ENCODE measurements at places on chromosomes 1 and 21.

GRCh38 chr1:17011092-17011438 lies 663 bp downstream of the ATP13A2 start:
- DNase-seq, result no peak

GRCh38 chr1:33055210-33056008 lies 18.7 kb upstream of the AK2 start:
- DNase-seq, result peak; percentile 55

DNA sequence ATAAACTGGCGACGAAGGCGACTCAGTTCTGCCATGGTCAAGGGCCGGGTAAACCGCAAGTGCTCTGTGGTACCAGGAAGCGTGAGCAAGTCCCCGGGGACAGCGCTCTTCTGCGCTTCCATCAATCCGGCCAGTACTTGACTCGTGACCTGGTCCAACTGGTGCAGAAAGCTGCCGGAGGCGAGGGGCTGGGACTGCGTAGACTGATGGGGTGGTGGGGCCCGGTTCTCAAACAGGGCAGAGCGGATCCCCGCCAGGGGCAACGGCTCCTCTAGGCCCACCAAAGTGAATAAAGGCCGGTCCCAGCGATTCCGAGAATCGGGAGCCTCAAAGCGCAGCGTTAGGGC lies 852 bp downstream of the KTI12 start:
- DNase-seq, result no peak

GRCh38 chr1:230572121-230573105 lies 69.9 kb upstream of the COG2 start:
- peak; percentile 26 for DNase-seq

- no peak for DNase-seq
Observed at GRCh38 chr1:231926340-231926739, 299.8 kb downstream of the DISC1 start.

DNA sequence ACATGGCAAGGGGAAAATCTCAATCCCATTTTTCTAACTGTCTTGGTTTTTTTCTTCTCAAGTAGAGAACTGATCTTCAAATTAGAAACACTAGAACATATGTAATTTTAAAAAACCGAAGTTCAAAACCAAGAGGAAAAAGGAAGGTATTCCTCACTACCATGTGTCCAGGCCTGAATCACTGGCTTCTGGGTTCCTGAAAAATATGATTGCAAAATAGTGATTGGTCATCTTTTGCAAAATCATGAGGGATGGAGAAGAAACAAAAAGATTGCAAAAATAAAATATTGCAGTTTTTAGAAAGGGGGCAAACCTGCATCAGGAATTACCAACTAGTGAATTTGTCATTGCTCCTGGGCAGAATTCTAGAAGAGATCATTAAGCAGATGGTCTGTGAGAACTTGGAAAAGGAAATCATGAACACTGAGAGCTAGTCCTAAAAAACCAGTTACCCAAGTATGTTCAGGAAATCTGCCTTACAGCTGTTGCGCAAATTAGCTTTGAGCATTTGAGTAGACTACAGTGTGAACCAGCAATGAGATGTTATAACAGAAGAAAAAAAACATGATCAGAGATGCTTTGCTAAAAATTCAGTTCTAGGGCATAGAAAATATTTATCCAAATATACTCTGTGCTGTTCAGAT lies 49.4 kb downstream of the SPATA46 start:
- no peak for DNase-seq

- no peak for DNase-seq
Observed at GRCh38 chr1:107250169-107250568, 109.3 kb downstream of the NTNG1 start.

DNA sequence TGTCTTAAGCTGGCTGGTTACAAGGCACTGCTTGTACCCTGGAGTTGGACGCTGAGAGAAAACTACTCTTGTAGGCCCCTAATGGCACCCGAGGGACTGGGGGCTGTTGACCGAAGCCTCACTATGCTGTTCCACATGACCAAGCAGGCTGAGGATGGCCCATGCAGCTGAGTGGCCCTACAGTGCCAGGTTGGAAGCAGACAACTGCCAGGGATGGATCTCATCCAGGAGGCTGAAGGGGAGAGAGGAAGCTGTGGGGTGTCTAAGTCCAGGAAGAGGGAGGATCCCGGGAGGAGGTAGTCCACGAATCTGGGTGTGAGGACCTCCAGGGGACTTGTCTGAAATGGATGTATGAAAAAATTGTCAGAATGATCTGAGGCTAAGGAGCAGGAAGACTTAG lies 45.8 kb downstream of the FOXD2 start:
- no peak for DNase-seq

- DNase-seq, result no peak
Observed at GRCh38 chr1:228394571-228395394, 11.9 kb downstream of the TRIM11 start.

- no peak for DNase-seq
Observed at GRCh38 chr21:26946744-26947446, 20.0 kb downstream of the ADAMTS5 start.

GRCh38 chr1:117013309-117013858 lies 11.8 kb downstream of the CD101 start:
- DNase-seq, result peak; percentile 12

- no peak for DNase-seq
Observed at GRCh38 chr1:66925944-66926343, 1.2 kb downstream of the MIER1 start.

- DNase-seq, result no peak
Observed at GRCh38 chr1:241964550-241965282, 7.1 kb downstream of the BECN2 start.

DNA sequence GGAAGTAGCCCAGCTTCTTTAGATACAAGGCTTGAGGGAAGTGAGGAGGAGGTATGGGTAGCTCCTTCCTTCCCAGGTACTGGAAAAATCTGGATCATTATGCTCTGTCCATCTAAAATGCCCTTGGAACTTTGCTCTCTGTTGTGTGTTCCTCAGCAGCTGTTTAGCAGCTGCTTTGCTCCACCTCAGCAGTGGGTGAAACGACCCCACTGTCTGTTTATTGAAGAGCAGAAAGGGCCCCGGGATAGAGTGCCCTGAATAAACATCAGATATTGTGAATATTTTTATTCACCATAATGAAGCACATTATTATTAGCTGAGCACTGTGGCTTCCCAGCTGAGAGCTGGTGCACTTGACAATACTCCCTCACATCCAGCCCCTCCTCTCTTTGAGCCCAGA lies 237.9 kb downstream of the PBX1 start:
- no peak for DNase-seq

DNA sequence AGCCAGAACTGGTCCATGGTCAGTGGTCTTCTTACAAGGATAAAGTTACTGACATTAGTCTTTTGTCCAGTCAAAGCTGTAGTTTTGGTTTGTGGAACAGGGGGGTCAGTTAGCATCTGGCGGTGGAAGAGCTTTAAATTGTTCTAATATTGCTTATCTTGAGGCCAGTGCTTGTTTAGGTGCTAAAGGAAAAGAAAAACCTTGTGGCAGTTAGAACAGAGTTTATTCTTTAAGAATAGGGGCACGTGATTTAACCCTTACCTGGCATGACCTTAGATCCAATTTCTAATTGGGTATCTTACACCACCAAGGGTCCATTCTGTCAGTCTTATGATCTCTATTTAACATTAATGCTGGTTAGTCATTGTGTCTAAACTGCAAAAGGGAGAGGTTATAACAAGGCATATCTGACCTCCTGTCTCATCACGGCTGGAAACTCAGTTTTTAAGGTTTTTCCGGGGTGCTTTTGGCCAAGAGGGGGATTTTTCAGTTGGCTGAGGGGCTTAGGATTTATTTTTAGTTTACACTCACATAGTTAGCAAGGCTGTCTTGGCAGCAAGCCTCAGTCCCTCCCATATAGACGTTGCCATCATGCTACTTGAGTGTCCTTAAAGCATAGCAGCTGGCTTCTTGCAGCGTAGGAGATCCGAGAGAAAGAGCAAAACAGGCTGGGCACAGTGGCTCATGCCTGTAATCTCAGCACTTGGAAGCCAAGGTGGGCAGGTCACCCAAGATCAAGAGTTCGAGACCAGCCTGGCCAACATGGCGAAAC lies 60.1 kb upstream of the FAM89A start:
- no peak for DNase-seq

- no peak for DNase-seq
Observed at GRCh38 chr1:202164271-202165037, 4.1 kb upstream of the PTPN7 start.

DNA sequence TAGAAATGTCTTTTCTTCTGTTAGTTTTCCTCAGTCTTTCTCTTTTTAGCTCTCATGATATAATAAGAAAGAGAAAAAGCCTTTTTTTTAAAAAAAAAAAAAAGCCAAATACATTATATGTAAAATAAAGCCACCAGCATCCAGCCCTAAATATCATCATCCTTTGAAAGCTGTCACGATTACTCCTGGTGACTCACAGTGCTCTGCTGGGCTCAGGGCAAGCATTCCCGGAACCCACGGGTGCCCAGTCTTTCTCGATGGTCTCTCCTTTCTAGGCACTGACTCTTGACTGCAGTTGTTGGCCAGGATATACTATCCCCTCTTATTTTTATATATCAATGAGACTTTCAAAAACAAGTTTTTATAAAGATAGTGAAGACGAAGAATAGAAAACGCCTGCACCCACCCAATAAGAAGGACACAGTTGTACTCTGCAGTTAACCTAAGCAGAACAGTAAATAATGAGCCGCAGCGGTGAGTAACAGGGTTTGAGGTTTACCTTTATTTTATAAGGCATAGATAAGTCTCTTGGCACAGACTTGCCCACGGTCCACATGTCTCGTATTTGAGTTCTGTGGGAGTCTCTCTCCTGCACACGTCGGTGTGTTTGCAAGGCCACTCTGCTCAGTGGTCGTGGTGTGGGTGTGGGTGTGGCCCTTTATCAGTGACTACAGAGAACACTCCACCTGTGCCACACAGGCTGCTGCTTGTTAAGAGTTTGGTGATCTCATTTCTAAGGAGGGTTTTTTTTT lies 15.7 kb upstream of the MX2 start:
- DNase-seq, result no peak

DNA sequence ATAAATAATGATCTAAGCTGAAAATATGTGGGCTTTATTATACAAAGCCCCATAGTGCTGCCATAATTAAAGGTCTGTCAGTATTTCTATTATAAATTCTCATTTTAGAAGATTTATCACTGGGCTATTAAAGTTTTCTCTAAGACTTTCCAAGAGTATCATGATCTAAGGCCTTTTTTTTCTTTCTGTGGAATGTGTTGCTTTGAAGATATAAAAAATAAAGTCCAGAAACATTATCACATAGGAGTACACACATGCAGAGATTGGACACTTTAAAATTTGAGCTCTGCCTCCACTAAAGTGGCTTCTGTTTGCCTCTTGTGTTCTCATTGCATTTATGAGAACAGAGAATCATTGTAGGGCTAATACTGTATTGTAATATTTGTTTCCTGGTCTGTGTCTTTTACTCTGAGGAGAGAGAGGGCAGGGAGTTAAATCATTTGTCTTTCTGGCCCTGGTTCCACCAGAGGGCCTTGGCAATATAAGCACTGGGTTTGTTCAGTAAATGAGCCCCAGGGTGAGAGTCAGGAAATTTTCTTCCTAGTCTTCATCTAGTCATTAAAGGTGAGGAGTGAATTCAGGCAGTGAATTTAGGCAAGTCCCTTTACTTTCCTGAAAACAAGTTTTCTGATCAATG lies 70.2 kb downstream of the NFIA start:
- DNase-seq, result no peak

GRCh38 chr1:84402060-84402459 lies 3.8 kb downstream of the DNASE2B start:
- no peak for DNase-seq

DNA sequence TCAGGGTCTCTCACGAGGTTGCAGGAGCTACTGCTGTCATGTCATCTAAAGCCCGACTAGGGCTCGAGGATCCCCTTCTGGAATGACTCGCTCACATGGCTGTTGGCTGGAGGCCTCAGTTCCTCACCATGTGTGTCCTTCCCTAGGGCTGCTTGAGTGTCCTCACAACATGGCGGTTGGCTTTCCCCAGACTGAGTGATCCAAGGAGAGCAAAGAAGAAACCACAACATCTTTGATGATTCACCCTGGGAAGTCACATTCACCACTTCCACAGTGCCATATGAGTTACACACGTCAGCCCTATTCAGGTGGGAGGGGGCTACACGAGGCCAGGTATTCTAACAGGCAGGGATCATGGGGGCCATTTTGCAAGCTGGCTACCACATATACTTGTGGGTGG lies 64.9 kb downstream of the FHAD1 start:
- DNase-seq, result no peak

DNA sequence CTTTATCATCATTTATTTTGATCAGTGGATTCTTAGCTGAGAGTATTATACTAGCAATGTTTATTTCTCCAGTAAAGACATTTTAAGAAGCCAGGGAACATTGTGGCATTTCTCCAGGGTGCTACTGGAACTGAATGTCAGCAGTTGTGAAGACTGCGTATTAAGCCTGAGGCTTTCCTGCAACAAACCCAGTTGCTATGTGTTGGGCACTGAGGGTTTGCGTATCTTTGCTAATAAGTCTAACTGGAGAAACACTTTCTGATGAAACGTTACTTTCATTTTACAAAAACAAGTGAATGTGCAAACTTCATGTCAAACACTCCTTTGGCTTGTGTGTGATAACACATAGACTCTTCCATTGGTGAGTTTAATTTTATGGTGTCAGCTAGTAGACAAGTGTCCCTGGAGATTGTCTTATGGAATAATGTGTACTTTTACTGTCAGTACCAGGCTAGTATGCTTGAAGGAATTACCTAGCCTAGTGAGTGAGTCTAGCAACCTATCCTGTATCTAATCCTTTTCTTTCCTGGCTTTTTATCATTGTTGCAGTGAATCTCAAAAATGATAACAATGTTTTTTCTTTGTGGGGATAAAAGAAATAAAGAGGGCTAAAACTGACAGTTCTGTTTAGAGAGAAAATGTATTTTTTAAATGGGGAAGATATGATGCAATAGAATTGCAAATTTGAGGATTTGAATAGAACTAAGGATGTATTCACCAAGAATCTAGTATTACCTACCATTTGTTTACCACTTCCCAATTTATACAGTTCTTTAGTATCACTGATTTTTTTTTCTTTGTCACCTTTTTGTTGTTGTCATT lies 70.1 kb downstream of the MTR start:
- DNase-seq, result no peak

DNA sequence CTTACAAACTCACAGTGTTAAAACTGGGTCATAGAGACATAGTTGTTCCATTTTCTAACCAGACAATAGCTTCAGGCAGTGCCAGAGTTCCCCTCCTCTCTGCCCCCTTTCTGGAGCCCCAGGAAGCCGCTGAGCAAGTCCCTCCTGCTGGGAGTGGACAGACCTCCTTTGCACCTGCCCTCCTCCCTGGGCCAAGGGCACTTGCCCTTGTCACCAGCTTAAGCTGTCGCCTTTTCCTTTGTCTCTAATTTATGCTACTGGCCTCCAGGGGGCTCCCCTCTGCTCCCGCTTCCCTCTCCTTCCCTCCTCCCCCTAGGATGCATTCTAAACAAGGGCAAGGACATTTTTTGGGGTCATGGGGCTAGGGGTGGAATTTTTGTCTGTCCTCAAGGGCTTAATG lies 182.4 kb downstream of the MIS18A start:
- DNase-seq, result no peak

- no peak for DNase-seq
Observed at GRCh38 chr1:8809342-8809736, 8.1 kb downstream of the RERE start.

DNA sequence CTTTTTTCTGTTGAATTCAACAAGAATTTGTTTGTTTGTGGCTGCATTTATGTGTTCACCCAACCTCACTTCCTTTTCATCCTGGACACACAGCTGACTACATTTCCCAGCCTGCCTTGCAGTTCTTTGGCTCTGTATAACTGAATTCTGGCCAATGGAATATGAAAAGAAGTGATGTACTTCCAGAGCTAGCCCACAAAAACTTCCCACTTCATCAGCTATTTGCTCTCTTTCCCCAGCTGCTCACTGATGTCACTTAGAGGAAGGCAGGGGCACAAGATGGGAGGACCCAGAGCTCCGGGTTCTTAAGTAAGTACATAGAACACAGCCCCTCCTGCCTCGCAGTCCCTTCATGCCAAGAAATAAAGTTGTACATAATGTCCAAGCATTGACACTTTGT lies 235.0 kb upstream of the FGGY start:
- DNase-seq, result no peak
